Epithelial cell of proximal tubule (primary cell): ENCODE measurements at places on chromosomes 4 and X.
A peak's percentile ranks its signal among the peaks of the same experiment; 100 is the strongest.

- no peak for DNase-seq
These were observed 292.3 kb downstream of the ANKRD50 start for GRCh38 chr4:124420166-124420695.

DNA sequence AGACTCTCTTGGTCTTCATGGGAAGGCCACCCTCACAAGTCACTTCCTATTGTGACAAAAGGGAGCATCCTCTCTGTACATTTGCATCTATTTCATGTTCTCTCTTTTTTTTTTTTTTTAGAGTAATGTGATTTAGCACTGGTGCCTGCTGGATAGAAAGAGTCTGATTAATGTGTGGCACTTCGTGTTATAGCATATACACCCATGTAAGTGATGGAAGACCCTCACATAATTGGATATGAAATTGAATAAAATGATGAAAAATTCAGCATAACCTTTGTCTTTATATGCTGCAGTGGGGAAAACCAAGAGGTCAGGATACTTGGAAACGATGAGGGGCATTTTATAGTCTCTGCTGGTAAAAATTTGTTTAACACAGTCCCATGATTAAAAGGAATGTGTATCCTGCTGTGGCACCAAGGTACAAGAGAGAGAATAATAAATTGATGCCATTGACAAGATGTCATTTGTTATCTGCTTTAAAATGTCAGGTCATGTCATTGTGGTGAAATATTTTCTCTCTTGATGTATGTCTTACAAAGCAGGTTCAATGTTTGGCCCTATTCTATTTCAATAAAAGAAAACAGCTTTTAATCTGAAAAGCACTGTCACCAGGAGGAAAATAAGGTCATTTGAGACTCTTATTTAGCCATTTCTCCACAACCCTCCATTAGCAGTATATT is 1115.4 kb downstream of the STPG2 start:
- DNase-seq: no peak

- DNase-seq: no peak
These were observed 312.9 kb downstream of the NAF1 start for GRCh38 chr4:162853788-162854187.

DNA sequence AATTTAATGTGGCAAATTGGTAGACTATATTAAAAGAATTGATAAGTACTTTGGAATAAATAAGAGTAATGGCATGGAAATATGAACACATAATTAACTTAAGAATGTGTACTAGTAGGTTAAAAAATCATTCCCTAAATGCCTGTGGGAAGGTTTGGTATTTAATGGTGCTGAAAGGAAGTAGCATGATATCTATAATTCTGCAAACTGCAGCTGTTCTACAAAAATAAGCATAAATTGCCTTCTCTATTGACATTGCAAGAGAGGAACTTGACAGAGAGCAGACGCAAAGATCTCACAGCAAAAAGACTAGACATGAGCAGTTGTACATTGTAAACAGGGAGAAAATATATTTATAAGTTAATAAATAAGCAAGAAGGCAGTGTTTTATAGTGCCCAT is 752.5 kb upstream of the PCDH10 start:
- DNase-seq: no peak

DNA sequence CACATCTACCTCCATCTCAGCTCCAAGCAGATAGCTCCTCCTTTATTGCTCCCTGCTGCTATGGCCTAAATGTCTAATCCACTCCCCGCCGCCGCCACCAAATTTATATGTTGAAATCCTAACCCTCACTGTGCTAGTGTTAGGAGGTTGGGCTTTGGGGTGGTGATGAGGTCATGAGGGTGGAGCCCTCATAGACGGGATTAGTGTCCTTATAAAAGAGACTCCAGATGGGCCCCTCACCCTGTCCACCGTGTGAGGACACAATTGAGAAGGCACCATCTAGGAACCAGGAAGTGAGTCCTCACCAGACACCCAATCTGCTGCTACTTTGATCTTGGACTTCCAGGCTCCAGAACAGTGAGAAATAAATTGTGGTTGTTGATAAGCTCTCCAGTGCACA is 13.6 kb upstream of the TBC1D14 start:
- no peak for DNase-seq

- DNase-seq: peak; percentile 79
These were observed 29.6 kb downstream of the PDGFC start for GRCh38 chr4:156941940-156942548.

GRCh38 chr4:48367016-48367415 is 25.7 kb downstream of the SLAIN2 start:
- no peak for DNase-seq

DNA sequence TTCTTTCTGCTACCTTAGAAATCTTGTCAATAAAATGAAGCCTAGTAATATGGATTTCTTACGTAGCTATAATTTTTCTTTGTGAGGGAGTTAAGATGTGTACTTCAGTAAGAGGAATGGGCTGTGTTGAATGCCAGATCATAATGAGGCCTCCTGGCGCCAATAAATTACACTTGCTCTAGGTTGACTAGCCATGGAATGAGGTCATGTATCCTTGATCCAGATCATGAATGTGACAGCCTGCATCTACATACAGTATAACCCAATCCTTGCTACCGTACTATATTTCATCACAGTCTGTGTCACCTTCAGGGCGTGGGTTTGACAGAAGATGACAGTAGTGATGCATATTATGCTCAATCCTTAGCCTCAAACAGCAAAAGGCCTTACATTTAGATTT is 36.2 kb downstream of the NHS start:
- no peak for DNase-seq

DNA sequence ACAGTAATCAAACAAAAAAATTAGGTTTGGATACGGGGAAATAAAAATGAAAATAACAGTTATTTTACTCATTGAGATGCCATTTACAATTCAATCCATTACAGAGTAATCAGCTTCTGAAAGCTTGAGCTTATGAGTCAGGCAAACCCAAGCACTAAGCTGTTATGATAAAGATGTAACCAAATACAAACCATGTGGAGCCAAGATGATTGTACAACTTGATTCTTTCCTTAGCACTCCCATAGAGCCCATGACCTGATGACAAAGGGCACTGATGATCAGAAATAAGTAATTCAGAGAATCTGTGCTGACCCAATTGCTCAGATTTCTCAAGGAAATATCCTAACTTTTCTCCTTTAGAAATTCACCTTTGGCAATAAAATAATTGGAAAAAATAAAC is 40.5 kb upstream of the PRKG2 start:
- no peak for DNase-seq

DNA sequence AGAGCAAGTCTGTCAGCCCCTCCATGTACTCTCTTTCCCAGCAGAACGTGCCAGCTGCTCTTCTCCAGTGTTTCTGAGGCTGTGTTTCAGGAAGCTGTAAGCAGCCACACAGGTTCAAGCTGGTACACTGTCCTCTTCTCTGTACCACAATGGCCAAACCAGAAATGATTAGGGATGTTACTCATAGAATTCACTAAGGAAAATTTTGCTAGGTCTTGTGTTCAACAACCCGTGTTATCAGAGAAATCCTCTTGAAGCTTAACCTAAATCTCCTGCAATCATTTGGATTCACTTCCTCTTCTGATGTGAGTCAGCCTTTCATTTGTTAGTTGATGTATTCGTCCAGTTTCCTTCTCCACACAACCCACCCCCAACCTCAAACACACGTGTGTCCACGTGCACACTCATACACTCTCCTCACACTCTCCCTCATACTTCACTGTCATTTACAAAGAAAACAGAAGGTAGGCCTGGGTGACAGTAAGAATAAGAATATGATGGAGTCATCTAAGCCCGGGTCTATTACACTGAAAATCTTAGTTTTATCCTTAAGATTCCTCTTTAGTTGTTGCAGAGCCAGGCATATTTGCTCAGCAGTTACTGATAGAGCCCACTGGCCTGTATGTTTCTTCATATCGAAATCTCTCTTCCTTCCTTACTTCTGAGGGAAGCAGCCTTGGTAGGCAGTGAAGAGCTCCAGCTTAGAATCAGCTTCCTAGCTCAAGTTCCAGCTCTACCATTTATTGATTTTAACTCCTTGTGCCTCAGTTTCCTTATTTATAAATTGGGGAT is 63.4 kb downstream of the DCUN1D4 start:
- no peak for DNase-seq

GRCh38 chr4:178198691-178199090 is 756.5 kb upstream of the AGA start:
- DNase-seq: no peak

DNA sequence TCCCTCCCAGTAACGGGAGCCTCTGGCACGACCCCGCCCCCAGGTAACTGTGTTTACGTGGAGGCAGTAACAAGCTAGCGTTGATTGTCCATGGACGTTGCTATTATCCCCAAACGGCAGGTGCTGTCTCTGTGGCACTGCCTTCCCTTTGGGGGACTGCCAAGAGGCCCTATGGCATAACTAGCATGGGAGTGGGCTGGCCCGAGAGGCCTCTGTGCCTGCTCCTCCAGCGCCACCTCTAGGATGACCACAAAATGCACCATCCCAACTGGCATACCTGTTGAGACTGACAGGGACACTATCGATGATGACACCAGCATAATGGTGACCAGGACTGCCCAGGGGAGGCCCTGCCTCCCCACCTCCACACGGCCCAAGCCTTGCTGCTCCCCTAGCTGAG is 1.5 kb downstream of the SRPK3 start:
- DNase-seq: no peak

DNA sequence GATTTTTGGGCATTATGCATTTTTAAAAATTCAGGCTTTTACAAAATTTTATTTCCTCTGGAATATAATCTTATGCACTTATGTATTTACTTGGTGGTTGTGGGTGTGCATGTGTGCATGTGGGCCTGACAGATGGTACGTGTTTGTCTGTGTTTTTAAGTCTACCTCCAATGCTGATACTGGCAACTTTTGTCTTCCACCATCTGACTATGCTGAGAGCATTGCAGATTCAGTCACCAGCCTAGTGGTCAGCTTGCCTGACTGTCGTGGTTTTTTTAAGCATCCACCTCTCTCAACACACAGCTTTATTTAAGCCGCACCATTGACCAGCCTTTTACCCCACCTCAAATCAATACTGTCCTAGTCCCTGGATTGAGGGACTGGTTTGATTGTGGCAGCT is 37.1 kb downstream of the FSTL5 start:
- no peak for DNase-seq

GRCh38 chrX:53445977-53446376 is 11.8 kb upstream of the HSD17B10 start:
- DNase-seq: no peak

- DNase-seq: no peak
These were observed 28.1 kb downstream of the CLNK start for GRCh38 chr4:10656420-10656819.

DNA sequence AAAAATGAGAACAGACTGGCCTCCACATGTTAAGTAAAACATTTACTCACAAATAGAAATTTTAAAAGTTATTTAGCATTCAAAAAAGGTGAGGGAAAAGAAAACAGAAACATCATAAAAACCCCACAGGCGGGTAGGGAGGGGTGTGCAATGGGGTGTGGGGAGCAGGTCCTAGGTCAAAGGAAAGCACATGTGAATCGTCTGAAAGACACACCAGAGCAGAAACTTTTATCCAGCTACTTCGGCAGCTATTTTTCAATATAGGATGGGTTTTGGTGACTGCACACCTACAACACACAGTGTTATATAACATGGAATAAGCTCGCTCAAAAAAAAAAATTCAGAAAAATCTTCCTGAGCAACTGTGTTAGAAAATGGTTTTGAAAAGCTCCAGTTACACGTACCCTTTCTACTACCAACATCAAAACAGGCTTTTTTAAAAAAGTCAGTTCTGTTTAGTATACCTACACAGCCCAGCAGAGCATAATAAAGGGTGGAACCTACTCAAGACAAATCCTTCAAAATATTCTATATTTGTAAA is 1.6 kb downstream of the OTUD4 start:
- DNase-seq: no peak

DNA sequence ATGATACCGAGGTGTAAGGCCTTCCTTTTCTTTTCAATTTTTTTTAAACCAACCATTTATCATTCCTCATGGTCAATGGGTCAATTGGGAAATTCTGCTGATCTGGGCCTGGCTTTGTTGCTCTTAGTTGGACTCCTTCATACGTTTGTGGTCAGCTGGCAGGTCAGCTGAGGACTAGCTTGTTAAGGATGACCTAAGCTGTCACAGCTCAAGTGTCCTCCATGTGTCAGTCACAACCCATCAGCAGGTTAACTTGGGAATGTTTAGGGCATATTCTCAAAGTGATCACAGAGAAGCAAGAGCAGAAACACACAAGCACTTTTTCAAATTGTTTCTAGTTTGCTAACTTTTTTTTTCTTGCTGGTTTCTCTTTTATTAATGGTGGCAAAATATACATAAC is 117.4 kb upstream of the MAB21L2 start:
- DNase-seq: no peak

DNA sequence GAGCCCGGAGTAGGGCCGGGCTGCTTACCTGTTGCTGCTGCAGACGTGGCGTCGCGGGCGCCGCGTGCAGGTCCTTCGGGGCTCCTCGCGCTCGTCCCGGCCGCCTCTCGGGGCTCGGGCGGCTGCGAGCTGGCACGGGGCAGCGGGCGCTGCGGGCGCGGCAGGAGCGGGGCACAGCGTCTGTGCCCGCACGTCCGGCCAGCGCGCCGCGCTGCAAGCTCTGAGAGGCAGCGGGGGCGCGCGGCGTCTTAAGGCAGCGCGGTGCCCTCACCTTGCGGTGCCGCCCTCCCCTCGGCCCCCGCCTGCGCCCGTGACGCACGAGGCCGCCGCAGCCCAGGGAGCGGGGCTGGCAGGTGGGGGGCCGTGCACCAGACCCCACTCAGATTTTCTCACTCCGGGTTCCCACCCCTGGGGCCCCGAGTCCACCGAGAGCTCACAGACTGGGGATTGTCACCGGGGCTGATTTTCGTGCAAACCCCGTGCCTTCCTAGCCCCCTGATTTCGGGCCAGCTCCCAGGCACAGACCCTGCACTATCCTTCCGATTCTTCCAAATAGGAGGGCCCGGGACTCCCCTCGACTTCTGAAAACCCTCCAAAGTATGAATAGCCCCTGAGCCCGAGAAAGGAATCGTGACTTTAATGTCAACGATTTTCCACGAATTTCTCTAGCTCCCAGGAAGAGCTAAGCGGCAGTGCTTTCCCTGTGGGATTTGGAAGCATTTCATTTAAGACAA is at the start of gene GPR101:
TSS of gene GPR101 (minus strand) at position 222 of the 734 bp plus-strand sequence. CDS start 2,321 bp downstream, outside the sequence.
- DNase-seq: no peak
